ENCODE measurements at places on chromosomes 13 and 19. TPM values are rescaled to one million over a fixed set of nuclear protein-coding genes. Genes with fewer than 3 reads are reported as not detected.

Gene TRIM13
- total RNA-seq, result 16.0 TPM

Gene LIPE
- total RNA-seq, result 36.5 TPM

Gene RB1
- 27.1 TPM for total RNA-seq

Gene PLIN4
- 104 TPM for total RNA-seq

Gene CDX2
- not detected for total RNA-seq

Gene GIPC3
- 1.5 TPM for total RNA-seq

Gene DIAPH3
- 0.35 TPM for total RNA-seq

Gene ATXN8OS
- not detected for total RNA-seq

Gene GRIN3B
- 0.12 TPM for total RNA-seq

Gene TGFBR3L
- total RNA-seq, result 22.1 TPM

Gene KLF2
- total RNA-seq, result 40.9 TPM

Gene C19orf85
- total RNA-seq, result not detected

Gene PGLYRP1
- total RNA-seq, result not detected

Gene ZNF835
- 6.5 TPM for total RNA-seq

Gene KLHL1
- not detected for total RNA-seq

Gene ZSCAN1
- total RNA-seq, result not detected

Gene TPRX2
- not detected for total RNA-seq

GRCh38 chr13:71979616-71980015, 112.6 kb upstream of the DACH1 start:
- DNase-seq, result no peak

DNA sequence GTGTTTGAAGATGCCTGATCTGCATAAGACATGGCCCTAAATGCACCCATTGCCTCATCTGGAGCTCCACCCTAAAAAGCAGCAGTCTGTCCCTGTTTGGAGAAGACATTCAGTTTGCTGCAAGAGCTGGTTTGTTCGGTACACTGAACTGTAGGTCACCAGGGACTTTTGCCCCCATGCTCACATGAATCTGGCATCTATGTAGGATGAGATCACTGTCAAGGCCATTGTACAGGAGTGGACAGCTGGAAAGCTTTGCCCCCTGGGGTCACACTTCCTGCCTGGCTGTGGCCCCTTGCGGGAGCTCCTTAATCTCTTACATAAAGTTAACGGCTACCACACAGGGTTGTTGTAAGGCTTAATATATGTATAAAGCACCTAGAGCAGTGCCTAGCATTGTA, 73.0 kb downstream of the IPO5 start:
- no peak for DNase-seq

- DNase-seq, result no peak
Measured at GRCh38 chr13:43666403-43666802, 120.4 kb downstream of the ENOX1 start.

- no peak for DNase-seq
Measured at GRCh38 chr13:43478211-43478610, 308.6 kb downstream of the ENOX1 start.

GRCh38 chr13:93360021-93360420, 133.4 kb downstream of the GPC6 start:
- no peak for DNase-seq

GRCh38 chr13:111472083-111472482, 151.6 kb downstream of the TEX29 start:
- no peak for DNase-seq

GRCh38 chr13:111171629-111172028, 56.5 kb downstream of the ARHGEF7 start:
- DNase-seq, result no peak

- DNase-seq, result no peak
Measured at GRCh38 chr13:77143431-77143830, 116.5 kb upstream of the FBXL3 start.

DNA sequence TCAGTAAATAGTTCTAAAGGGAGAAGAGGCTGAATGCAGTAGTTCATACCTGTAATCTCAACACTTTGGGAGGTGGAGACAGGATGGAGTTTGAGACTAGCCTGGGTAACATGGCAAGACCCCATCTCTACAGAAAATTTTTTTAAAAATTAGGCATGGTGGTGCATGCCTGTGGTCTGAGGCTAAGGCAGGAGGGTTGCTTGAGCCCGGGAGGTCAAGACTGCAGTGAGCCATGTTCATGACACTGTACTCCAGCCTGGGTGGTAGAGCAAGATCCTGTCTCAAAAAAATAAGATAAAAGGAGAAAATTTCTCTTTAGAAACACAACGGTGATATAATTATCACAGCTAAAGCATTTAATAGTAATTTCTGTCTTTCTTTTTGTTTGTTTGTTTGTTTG, 57.1 kb downstream of the SIPA1L3 start:
- no peak for DNase-seq

DNA sequence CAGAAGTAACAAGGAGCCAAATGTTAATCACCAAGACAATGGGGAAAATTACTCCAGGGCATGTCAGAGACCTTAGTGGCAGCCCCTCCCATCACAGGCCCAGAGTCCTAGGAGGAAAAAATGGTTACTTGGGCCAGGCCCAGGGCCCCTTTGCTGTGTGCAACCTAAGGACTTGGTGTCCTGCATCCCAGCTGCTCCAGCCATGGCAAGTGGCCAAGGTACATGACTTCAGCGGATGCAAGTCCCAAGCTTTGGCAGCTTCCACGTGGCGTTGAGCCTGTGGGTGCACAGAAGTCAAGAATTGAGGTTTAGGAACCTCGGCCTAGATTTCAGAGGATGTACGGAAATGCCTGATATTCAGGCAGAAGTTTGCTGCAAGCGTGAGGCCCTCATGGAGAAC, 46.7 kb downstream of the OR10H4 start:
- no peak for DNase-seq

- no peak for DNase-seq
Measured at GRCh38 chr19:10144361-10144760, 24.7 kb upstream of the EIF3G start.

DNA sequence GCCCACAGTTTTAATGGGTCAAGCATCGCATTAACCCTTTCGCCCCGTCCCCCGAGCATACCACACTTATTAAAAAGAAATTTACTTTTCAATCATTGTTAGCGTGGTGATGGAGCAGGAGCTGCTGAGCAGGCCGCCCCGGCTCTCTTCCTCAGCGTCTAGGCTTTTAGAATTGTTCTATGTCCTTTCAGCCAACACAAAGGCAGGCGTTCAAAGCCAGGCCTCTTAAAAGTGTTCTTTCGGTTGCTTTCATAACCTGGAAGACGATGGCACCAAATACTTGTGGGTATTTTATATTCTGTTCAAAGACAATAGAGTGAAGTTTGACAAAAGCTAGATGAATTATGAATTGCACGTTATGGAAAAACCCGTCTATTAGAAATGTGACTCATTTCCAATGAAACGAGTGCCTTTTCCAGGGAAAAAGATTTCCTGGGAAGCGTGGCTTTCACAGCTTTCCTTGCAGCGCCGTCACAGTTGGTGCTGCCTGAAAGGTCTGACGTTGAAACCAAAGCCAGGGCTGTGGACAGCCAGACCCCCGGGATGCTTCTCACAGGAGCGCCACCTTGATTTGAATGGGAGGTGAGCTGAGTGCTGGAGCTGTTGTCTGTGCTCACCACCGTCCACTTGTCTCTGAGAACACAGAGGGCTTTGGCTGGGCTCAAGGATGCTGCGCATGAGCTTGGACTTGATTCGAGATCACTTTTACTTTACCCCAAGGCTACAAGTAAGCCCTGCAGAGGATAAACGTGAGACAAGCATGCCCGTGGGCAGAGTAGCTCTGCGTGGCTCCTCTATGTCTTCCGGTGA, 78.8 kb downstream of the SOX1 start:
- no peak for DNase-seq

DNA sequence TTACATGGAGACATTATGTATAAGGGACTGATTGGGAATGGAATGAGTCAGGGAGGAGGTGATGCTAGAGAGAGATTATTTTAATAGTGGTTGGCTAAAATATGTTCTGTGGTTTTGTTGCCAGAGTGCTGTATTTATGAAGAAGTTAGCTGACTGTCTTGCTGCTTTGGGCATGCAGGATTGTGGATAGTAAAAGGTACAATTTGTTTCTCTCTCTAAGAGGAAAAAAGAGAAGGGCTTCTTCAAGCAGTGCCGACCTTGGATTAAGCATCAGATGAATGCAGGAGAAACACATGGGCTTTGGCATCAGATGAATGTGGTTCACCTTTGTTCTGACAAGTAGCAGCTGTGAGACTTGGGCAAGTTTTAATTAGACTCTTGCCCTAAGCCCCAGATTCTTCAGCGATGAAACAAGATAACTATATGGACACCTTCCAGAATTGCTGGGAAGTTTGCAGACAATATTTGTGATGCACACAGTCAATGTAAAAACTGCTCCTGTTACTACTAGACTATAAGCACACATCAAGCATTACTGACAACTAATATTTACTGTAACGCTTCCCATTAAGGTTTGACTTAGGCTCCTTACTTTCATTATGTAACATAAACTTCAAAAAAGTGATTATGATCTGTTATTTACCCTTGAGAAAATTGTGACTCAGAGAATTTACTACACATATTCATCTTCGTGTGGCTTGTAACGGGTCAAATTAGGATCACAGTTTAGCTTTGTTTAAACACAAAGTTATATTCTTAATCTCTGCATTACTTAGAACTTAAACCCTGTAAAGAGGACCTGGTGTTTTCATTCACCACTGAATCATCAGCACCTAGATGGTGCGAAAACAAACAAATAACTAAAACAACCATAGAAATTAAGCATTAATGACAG, 824.0 kb downstream of the PCDH9 start:
- no peak for DNase-seq

- no peak for DNase-seq
Measured at GRCh38 chr13:75790198-75790970, 154.3 kb downstream of the LMO7 start.

GRCh38 chr19:31770223-31770622, 421.0 kb upstream of the TSHZ3 start:
- DNase-seq, result no peak

GRCh38 chr19:40567750-40568494, 8.8 kb upstream of the SHKBP1 start:
- no peak for DNase-seq

DNA sequence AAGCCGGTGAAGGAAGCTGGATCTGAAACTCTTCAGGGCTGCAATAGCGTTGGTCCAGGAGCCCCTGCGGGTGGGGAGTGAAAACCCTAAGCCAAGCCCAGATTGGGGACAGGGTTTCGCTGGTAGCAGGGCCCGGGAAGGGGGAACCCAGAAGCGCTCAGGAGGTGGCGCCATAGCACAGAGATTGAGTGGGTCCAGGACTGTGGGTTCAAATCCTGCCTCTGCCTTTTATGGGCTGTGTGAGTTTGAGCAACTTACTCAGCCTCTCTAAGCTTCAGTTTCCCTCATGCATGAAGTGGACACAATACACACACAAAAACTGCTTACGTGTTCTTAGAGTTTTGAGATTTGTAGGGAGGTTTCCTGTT, 8.3 kb upstream of the SYCN start:
- no peak for DNase-seq

DNA sequence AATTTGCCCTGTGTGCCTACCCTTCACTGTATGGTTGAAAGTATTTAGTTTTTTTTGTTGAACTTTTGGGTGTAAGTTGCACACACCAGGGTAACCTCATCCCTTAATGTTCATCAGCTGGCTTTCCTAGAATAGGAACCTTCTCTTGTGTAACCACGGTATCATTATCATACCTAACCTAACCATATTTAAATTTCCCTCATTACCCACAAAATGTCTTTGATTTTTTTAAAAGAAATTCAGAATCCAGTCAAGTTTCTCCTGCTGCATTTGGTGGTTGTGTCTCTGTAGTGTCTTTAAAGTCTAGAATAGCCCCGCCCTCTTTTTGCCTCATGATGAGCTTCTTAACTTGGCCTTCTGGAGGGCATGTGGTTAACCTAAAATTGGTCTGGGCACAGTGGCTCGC, 80.3 kb downstream of the RYR1 start:
- DNase-seq, result no peak

Measured in right atrium auricular region (tissue), 2 donors.